HepG2 (cell line): ENCODE measurements at places on chromosomes 7 and 10. TPM values are rescaled to one million over a fixed set of nuclear protein-coding genes. Genes with fewer than 3 reads are reported as not detected.
A peak's percentile ranks its signal among the peaks of the same experiment; 100 is the strongest.

DNA sequence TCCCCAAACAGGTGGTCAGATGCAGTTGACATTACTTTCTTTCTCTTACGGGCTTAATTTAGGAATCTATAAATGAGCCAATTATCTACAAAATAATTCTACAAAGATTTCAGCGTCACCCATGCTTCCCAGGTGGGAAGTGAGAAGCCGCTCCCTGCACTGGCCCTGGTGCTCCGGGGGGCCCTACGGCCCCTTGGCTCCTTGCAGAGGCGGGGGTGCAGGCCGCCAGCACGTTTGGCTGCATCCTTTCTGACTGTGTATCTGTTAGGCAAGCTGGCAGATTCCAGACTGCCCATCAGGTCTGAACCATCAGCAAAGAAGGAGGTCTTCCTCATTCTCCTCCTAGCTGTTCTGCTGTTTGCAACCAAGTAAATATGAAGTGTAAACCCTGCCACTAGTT lies 16.3 kb downstream of the VWC2 start:
- H3K4me3 ChIP-seq: no peak overlapping the region
- H3K36me3 ChIP-seq: no peaks in the 10 kb centered on the region
- no peaks in the 10 kb centered on the region for H3K27me3 ChIP-seq
- DNase-seq: no peak
- H3K27ac ChIP-seq: no peak overlapping the region

Gene RASA4B
- total RNA-seq: 0.48 and 0.82 TPM in 2 replicates

DNA sequence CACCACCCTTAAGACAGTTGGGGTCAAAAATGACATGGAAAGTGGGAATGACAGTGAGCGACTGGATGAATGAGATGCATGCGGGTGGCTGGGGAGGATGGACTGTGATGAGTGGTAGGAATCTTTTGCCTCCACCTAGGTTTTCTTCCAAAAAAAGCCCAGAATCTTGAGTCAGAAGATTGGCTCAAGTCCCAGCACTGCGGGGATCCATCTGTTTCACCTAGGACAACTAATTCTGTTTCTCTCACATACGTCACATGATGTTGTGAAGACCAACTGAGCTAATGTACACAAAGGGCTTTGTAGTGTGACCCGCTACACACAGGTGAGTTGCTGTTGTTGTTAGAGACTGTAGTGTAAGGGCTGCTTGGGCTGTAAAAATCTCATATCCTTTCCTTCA lies 58.5 kb upstream of the SLC35B4 start:
- H3K4me3 ChIP-seq: no peak overlapping the region
- no peak for DNase-seq
- no peak overlapping the region for H3K27ac ChIP-seq
- no peaks in the 10 kb centered on the region for H3K27me3 ChIP-seq
- no peaks in the 10 kb centered on the region for H3K36me3 ChIP-seq

- no peaks in the 10 kb centered on the region for H3K27me3 ChIP-seq
- no peak overlapping the region for H3K4me3 ChIP-seq
- no peaks in the 10 kb centered on the region for H3K36me3 ChIP-seq
- no peak overlapping the region for H3K27ac ChIP-seq
- H3K4me1 ChIP-seq: no peaks in the 10 kb centered on the region
Measured at GRCh38 chr7:81754918-81755696, 14.7 kb downstream of the HGF start.

DNA sequence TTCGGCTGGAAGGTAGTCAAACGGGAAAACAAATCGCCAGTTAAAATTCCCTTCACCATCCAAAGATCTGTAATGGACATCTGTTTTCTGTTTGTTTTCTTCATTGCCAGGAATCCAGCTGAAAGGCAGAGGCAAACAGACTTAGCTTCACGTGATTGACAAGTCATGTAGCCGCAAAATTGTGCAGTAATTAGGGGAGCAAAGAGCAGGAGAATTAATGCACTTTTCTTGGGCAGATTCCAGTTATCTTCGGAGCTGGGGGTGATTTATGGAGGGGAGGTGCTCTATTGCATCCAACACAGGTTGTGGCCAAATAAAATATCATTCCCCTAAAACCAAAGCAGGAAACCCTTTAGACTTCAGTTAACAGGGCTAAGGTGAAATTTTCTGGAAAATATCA lies 162.2 kb downstream of the MYOF start:
- no peaks in the 10 kb centered on the region for H3K27me3 ChIP-seq
- no peak overlapping the region for H3K27ac ChIP-seq
- DNase-seq: no peak
- H3K4me1 ChIP-seq: 0 out of 2 replicates have a peak, but pooled peaks cover 6% of the 10 kb centered on the region

DNA sequence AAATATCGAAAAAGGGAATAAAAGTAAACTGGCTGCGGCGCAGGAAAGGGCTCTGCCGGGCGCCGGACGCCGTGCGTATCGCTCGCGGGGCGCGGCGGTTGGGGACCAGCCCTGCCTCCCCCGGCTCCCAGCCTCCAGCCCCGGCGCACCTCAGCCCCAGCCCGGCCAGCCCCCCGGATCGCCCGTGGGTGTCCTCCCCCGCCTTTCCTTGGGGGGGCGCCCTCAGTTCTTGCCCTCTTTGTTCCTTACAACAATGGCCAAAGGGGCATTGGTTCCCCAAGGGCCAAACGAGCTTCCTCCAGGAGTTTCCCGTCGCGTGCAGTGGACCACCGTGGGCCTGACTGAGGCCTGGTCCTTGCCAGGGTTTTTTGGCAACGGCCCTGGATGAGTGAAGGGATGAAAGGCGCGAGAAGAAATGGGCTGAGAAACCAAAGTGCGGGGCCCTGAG lies 1.2 kb downstream of the MACROH2A2 start:
- peak overlapping the region; percentile 85 for H3K4me3 ChIP-seq
- peak overlapping the region; percentile 75 for H3K27ac ChIP-seq
- peaks cover 23% of the 10 kb centered on the region for H3K4me1 ChIP-seq
- DNase-seq: peak; percentile 20

DNA sequence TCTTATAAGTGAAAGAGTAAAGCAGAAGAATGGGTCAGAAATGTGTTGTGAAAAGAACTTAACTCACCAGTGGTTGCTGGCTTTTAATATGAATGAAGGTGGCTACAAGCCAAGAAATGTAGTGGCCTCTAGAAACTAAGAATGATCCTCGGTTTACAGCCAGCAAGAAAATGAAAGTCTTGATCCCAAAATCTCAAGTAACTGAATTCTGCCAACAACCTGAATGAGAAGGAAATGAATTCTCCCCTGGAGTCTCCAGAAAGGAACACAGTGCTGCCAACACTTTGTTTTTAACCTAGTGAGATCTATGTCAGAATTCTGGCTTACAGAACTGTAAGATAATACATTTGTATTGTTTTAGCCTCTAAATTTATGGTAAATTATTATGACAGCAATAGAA lies 193.0 kb downstream of the FZD1 start:
- H3K36me3 ChIP-seq: no peaks in the 10 kb centered on the region
- H3K4me3 ChIP-seq: no peak overlapping the region
- H3K27me3 ChIP-seq: no peaks in the 10 kb centered on the region
- DNase-seq: no peak

Gene PAPOLB
- total RNA-seq: not detected in 2 replicates

DNA sequence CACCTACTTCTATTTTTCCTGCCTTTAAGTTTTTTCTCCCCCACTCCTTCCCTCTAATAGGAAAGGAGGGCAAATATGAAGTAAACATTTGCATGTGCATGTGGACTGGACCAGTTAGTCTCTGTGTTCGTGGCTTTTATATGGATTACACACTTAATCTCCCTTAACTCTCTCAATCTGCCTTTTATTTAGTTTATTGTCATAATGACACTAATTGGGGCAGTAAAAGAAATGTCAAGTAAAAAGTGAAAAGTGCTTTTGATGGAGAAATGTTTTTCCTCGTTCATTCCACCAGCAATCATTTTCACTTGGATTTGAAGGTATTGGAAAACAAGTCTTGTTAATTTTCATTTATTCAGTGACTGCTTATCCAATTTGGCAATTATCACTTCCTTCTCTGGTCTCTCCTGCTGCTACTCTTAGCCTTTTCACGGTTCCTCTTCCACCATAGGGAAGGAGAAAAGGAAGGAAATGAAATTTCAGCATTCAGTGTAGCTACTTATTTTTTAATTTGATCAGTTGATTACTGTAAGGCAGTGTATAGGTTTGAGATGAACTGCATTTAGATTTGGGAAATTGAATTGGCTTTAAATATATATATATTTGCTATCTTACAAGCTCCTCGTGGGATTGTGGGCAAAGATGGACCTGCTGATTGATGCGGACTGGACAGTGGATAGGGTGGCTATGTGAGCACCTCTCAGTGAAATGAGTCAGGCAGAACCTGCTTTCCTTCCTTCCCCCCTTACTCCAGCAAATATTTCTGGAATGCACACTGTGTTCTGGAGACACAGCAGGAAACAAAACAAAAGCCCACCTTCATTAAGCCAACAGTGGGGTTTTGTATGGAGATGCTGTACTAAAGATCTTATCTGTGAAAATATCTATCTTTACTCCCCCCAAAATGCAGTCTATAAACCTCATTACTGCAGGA lies 77.5 kb downstream of the LRRC4 start:
- H3K4me1 ChIP-seq: no peaks in the 10 kb centered on the region
- H3K4me3 ChIP-seq: no peak overlapping the region
- H3K27ac ChIP-seq: no peak overlapping the region

Gene KCNH2
- 0.11 TPM in 1 of 2 replicates, not detected in the other for total RNA-seq

GRCh38 chr7:28165961-28166955 lies 14.3 kb downstream of the JAZF1 start:
- H3K27me3 ChIP-seq: peaks cover 9% of the 10 kb centered on the region; the same call in 2 of the 3 replicates
- H3K27ac ChIP-seq: no peak overlapping the region
- no peaks in the 10 kb centered on the region for H3K36me3 ChIP-seq
- H3K4me3 ChIP-seq: no peak overlapping the region
- no peak for DNase-seq
- H3K4me1 ChIP-seq: no peaks in the 10 kb centered on the region

DNA sequence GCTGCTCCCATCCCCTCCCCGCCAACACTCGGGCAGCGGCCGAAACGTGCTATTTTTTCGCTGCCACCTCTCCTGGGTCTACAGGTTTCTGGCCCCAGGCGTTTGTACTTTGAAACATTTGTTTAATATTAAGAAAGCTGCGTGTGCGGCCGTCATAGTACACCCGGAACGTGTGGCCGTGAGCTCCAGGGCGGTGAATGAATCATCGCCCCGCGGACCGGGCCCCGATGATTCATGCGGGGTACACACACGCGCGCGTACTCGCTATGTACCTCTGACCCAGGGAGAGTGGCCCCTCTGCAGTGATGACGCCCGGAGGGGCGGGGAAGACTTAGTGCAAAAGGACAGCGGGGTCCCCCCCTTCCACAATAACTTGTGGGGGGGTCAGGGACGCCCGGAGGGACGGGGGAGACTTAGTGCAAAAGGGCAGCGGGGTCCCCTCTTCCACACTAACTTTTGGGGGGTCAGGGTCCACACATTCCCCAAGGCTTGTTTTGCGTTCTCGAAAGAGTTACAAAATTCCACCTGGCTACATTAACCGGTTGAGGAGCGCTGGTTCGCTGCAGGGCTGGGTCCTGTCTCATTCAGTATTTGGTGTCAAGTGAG lies 56.5 kb upstream of the PCGF5 start:
- H3K4me1 ChIP-seq: peaks cover 40% of the 10 kb centered on the region
- H3K4me3 ChIP-seq: peak overlapping the region; percentile 93
- peak; percentile 60 for DNase-seq
- H3K36me3 ChIP-seq: no peaks in the 10 kb centered on the region
- no peaks in the 10 kb centered on the region for H3K27me3 ChIP-seq

DNA sequence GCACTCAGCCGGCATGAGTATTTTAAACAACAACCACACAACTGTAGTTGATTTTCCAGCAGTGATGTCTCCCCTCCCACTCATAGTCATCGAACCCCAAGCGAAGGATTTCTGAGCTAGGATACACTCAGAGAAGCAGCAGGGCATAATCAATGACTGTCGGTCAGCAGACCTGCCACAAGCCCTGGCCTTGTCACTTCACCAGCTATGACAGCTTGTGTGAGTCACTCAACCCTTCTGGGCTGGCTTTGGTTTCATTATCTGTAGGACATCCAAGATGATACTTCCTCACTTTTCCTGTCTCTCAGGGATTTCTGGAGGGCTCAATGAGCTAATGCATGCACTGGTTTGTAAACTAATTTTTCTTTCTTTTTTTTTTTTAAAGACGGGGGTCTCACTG lies 22.0 kb upstream of the UBE3C start:
- DNase-seq: no peak
- no peak overlapping the region for H3K4me3 ChIP-seq
- H3K36me3 ChIP-seq: no peaks in the 10 kb centered on the region

Gene IQCE
- 2.5 and 3.0 TPM in 2 replicates for total RNA-seq

Gene BAIAP2L1
- total RNA-seq: 13.0 and 13.7 TPM in 2 replicates

GRCh38 chr7:26718063-26718462 lies 146.3 kb downstream of the SKAP2 start:
- no peaks in the 10 kb centered on the region for H3K36me3 ChIP-seq
- no peak overlapping the region for H3K4me3 ChIP-seq
- no peak overlapping the region for H3K27ac ChIP-seq
- DNase-seq: no peak

DNA sequence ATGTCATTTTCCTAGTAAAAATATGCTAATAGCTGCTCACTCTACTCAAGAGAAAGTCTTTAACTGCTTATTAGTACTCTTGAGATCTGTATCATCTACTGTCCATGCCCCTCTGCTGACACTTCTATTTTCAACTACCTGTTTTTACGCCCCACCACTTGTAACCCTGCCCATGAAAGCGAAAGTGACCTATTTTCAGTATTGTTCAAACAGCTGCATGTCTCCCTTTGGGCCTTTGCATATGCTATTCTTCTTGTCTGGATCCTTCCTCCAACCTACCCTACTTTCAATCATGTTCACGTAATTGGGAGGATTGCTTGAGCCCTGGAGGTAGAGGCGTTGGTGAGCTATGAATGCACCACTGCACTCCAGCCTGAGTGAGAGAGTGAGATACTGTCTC lies 1481.3 kb downstream of the GATA3 start:
- no peaks in the 10 kb centered on the region for H3K4me1 ChIP-seq
- no peak for DNase-seq
- H3K4me3 ChIP-seq: no peak overlapping the region
- H3K27me3 ChIP-seq: no peaks in the 10 kb centered on the region
- H3K27ac ChIP-seq: no peak overlapping the region

Gene METTL27
- total RNA-seq: 1.2 and 2.0 TPM in 2 replicates

GRCh38 chr10:36221101-36221500 lies 579.0 kb upstream of the FZD8 start:
- DNase-seq: no peak
- H3K4me1 ChIP-seq: no peaks in the 10 kb centered on the region
- H3K27me3 ChIP-seq: no peaks in the 10 kb centered on the region; the same call in 1 of the 2 replicates
- no peak overlapping the region for H3K27ac ChIP-seq

Gene LRRC18
- not detected in 2 replicates for total RNA-seq
